ENCODE measurements at places on chromosomes 1 and 21.

DNA sequence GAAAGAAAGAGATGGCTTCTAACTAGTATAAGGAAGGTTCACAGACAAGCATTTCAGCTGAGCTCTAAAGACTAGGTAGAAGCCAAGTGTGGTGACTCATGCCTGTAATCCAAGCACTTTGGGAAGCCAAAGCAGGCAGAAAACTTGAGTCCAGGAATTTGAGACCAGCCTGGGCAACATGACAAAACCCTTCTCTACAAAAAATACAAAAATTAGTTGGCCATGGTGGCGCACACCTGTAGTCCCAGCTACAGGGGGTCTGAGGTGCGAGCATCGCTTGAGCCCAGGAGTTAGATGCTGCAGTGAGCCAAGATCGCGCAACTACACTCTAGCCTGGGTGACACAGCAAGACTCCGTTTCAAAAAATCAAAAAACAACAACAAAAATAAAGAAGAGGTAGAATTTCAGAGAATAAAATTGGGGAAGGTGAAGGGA lies 27.8 kb downstream of the FBXO42 start:
- no peak for DNase-seq

DNA sequence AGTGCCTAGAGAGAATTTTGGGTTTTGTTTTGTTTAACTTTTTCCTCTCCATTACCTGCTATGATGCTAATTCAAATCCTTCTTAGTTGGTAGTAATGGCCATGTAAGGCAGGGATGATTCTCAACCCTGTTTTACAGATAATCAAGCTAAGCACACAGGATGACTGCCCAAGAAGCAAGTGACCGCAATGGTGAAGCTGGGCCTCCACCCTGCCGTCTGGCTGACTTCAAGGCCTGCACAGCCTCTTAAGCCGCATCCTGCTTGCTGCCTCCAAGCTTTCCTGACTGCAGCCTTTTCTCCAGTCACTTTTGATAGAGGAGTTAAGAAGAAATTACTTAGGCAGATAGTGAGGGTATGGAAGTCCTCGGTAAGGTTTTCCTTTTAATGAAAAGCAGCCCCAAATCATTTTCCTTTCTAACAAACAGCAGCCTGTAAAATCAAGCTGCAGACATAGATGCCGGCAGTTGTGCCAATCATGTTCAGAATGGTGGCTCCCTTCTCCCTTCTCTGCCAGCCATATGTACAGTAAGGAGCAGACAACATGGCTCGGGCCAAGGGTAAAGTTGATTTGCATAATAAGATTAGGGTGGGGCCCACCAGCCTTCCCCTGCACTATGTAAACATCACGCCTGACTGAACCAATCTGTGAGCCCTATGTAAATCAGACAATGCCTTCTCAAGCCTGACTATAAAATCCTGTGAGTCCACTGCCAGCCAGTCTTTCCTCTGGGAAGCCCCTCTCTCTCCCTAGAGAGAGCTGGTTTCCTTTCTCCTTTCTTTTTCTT lies 8.8 kb upstream of the CTBS start:
- DNase-seq, result no peak

GRCh38 chr1:149845416-149845815 lies 54.0 kb upstream of the BOLA1 start:
- no peak for DNase-seq

GRCh38 chr1:177983482-177984135 lies 13.8 kb upstream of the SEC16B start:
- DNase-seq, result no peak

DNA sequence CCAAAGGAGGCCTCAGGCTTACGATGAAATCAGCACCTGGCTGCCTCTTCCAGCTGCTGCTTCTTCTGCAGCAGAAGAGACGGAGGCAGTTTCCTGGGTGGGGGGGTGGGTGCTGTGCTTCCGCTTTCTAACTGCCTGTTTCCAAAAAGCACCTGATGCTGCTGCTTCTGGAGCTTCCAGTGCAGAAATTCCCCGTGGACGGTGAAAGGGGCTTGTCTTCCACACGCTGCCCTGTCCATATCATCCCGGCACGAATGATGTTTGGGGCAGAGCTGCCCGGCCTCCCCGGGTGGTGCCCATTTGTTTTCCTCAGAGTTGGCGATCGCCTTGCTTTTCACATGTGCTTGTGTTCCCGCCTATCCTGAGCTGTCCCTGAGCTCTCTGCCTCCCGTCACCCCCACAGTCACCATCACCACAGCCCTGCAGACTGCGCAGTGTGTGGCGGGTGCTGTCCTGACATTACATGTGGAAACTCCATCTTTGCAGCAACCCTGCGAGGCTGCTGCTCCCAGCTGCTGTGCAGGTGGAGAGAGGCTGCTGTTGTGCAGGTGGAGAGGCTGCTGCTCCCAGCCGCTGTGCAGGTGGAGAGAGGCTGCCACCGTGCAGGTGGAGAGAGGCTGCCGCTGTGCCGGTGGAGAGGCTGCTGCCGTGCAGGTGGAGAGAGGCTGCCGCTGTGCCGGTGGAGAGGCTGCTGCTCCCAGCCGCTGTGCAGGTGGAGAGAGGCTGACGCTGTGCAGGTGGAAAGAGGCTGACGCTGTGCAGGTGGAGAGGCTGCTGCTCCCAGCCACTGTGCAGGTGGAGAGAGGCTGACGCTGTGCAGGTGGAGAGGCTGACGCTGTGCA lies 1.8 kb downstream of the TTLL10 start:
- DNase-seq, result no peak

GRCh38 chr1:107535091-107535490 lies 394.3 kb downstream of the NTNG1 start:
- DNase-seq, result no peak

Data from activated T-cell treated with anti-CD3 and anti-CD28 coated beads for 1 hour (primary cell).